Adipocyte (in vitro differentiated cells): ENCODE measurements at places on chromosomes 2 and 18.

DNA sequence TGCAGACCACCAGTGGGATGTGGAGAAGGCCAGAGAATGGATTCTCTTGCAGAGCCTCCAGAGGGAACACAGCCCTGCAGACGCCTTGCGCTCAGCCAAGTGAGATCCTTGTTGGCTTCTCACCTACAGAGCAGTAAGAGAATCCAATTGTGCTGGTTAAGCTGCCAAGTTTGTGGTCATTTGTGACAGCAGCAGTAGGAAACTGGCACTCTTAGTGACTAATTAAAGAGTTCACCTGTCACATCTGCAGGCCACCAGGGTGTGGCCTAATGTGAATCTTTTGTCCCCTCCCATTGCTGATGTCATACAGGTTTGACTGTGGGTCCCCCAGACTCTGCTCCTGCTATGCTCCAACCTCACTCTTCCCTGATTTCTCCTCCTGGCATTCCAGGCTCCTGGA lies 235.9 kb downstream of the TFCP2L1 start:
- DNase-seq, result no peak

DNA sequence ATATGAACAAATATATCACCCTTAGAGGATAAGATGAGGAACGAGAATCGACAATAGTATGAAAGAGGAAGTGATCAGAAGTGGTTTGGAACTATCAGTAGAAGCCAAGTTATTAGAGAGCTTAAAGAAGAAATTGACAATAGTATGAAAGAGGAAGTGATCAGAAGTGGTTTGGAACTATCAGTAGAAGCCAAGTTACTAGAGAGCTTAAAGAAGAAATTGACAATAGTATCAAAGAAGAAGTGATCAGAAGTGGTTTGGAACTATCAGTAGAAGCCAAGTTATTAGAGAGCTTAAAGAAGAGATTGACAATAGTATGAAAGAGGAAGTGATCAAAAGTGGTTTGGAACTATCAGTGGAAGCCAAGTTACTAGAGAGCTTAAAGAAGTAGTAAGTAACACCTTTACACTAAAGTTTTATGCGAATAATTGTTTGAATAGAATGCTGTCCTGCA lies 175.5 kb downstream of the ZNF407 start:
- DNase-seq, result no peak

DNA sequence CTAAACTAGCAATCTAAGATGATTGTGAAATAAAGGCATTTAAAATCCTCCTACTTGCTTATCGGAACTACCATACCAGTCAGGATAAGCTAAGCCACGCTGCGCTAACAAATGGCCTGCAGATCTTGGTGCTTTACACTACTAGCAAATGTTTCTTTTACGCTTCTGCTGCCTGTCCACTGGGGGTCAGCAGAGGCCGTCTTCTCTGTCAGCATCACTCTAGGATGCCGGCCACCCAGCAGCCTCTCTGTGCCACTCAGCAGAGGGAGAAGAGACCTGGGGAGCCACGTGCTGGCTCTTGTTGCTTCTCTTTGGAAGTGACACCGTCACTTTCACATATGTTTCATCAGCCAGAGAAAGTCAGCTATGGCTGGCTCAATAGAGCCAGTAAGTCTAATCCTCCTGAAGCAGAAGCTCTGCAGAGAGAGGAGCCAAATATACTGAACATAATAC lies 36.6 kb downstream of the COPS8 start:
- peak; percentile 82 for DNase-seq

DNA sequence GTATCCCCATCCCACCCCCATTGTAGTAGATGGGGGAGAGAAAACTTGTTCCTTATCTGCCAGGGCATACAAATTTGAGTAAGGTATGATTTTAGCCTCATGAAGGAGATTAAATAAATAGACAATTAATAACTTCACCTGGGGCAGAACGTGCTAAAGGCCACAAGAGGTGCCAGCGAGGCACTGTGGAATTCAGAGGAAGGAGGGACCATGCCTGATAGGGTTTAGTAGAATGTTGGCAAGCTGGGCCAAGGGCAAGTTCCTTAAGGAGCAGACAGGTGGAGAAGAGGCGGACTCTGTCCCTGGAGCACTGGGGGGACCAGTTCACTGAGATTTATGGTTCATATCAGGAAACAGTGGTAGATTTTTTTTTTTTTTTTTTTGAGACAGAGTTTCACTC lies 22.5 kb downstream of the STAMBP start:
- DNase-seq, result no peak

GRCh38 chr2:159797543-159798375 lies at the start of gene CD302:
TSS of gene CD302 (minus strand) at chr2:159798208. CDS start at chr2:159798198, 10 bp downstream.
- DNase-seq, result peak; percentile 88

- DNase-seq, result peak; percentile 79
Measured at GRCh38 chr2:200944467-200945394, 18.7 kb downstream of the ORC2 start.

- DNase-seq, result no peak
Measured at GRCh38 chr2:120383191-120383590, 37.3 kb downstream of the INHBB start.

DNA sequence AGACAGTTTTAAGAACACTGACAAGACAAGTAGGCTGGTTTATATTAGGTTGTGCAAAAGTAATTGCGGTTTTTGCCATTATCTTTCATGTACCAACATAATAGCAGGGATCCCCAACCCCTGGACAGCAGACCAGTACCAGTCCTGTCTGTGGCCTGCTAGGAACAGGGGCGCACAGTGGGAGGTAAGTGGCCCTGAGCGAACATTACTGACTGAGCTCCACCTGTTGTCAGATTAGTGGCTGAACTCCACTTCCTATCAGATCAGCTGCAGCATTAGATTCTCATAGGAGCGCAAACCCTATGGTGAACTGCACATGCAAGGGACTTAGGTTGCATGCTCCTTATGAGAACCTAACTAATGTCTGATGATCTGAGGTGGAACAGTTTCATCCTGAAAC lies 921.9 kb downstream of the CCDC85A start:
- no peak for DNase-seq

DNA sequence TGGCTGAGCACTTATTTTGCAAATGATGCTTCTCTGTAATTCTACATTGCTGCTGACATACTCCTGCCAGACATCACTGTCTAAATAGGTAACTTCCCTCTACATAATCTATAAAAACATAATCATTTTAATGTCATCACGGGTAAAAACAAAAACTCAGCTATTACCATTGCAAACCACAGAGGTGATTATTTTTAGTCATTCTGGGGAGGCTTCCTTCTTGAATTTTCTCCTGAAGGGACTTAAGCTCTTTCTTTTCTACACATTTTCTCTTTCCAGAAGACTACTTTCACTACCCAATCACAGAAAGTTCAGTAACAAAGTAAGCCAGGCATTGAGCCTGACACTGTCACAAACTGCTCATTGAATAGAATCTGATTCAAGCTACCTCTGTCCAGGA lies 40.4 kb upstream of the NFU1 start:
- no peak for DNase-seq

DNA sequence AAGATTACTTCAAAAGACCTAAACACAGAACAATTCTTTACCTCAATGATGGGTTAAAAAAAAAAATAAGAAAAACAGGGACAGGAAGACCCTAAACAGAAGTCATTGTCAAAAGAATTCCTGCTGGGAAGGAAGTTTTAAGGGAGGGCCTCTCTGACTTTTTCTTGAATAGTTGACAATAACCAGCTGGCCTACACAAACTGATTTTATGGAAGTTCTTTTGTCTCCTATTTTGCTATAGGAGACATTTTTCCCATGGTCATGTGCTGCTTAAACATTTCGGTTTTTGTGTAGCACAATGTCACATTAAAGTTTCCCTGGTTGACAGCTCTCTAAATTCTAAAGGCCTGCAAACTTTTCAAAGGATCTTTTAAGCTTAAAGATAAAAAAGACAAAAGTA lies 55.3 kb downstream of the RFTN2 start:
- DNase-seq, result no peak

DNA sequence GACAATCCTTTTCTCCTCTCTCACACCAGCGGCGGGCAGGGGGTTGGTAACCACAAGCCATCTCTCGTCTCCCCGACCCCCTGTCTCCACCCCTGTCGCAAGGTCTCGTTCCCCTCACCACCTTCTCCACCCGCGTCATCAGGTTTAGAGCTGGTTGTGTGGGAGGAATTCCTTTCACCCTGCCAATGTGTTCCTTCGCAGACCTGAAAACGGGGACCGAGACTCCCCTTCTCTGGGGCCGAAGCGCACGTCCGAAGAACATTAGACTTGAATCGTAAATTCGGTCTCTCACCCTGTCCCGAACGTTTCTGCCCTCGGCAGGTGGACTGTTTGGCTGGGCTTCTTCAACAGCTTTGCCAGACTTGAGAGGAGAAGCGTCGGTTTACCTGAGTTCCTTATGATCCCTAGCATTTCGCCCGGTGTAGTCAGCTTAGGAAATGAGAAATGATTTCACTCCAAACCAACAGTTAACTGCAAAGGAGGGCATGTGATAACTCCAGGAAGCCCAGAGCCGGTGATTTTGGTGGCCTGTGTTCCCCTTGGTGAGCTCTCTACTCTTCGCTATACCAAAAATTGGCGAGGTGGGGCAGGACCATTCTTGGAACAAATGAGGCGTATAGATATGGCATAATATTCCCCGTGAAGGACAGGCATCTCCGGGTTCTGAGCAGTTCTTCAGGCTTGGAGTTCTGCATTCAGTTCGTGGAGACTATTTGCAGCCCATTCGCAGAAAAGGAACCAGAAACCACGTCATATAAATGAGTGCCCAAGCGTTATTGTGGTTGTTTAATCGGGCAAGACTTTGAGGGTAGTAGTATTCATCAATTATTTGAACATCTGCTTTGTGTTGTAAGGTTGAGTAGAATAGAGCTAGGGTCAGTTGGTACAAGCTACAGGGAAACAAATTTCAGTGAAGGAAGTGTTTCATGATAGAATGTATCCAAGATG lies 694 bp downstream of the CFAP36 start:
- DNase-seq, result peak; percentile 71

GRCh38 chr2:235695602-235695895 lies 201.7 kb downstream of the AGAP1 start:
- DNase-seq, result no peak

DNA sequence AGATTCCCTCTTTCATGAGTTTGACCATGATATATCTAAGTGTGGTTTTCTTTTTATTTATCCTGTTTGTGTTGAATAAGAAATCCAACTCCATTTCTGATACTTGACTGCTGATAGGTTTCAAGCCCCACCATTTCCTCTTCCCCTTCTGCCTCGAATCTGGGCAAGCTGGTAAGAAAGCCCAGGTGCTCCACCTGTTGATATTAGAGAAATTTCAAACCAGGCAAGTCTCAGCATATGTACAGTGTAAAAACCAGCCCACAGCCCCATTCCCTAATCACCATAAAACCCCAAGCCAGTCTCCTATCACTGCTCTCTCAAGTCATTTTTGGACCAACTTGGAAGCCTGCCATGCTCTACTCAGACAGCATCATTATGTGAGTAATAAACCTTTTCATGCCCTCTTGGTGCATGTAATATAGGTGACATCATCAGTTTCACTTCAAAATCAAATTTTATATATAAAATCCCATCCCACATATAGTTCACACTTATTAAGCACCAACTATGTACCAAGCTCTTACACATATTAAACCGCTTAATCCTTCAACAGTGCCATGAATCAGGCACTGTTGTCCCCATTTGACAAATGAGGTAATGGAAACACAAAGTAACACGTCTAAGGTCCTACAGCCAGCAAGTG lies 46.6 kb downstream of the SMAD2 start:
- peak; percentile 27 for DNase-seq

- DNase-seq, result no peak
Measured at GRCh38 chr2:49812730-49813129, 658.4 kb upstream of the FSHR start.

DNA sequence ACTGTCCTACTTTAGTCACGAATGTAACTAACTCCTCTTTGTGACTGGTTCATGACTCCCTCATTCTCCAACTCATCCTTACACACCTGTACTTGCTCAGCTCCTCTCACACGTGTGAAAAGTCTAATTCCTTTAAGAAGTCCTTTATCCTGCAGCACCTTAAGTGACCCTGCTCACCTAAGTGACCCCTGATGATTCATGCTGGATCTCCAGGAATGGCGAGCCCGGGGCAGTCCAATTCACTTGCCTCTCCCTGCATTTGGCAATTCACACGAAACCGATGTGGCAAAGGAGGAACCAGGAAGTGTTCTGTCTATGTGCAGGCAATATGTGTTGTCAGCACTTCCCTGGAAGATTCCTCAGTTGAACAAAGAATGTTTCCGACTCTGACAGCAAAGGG lies 189.8 kb upstream of the NABP1 start:
- no peak for DNase-seq

DNA sequence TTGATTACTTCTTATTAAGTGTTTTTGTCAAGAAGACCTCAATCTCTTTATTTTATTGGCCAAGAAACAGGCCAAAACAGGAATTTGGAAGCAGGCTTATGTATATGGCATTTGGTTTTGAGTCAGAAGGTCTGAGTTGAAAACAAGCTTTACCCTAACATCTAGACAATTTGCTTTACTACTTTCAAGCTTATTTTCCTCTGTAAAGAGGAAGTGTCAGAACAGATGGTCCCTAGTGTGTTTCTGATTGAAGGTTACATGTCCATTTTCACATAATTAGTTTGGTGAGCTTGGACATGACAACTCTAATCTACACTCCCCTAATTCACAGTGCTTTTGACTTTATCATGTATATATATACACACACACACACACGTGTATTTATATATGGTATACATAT lies 19.8 kb upstream of the MAP4K4 start:
- no peak for DNase-seq

DNA sequence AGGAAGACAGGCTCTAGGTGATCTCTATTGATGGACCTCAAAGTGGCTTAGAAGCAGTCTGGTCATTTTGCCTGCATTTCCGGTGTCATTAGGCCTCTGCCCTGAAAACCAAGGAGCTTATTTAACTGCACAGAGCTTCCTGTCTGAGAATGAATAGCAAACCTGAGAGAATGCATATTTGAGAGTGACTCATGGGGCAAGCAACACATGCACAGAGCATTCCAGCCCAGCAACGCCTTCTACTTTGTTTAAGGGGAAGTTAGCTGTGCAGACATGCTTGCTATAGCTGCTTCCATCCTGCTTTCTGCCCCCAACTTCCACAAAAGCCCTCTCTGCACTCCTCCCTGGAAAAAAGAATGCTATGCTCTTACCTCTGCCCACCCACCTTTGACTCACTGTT lies 232.8 kb downstream of the GRB14 start:
- DNase-seq, result peak; percentile 77

GRCh38 chr2:166572937-166573336 lies 78.9 kb upstream of the SCN7A start:
- peak; percentile 54 for DNase-seq

DNA sequence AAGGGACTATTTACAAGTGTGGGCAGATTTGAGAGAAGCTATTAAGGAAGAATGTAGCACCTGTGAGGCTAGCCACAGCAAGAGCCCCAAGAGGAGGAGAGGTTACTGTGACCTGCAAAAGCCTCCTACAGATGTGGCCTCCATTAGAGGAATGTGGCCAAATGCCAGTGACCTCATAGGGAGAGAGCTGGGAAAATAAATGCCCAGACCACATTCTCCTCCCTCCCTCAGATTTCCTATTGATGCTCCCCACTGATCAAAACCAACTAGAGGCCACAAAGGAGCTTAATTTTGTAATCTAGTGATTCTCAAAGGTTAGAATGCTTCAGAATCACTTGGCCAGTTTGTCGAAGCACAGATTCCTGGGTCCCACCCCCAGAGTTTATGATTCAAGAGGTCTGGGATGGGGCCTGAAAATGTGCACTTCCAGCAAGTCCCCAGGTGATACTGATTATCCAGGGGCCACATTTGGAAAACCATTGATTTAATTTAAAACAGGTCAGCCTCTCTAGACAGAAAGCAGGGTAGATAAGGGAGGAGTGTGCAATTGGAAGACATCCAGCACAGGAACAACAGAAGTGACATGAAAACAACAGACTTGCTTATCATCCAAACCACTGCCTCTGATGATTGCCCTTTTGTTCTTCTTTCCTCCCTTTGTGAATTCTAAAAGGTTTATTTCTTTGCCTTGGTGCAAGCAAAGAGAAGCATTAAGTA lies 61.2 kb upstream of the RBBP8 start:
- DNase-seq, result peak; percentile 3
